ENCODE measurements at places on chromosomes 5 and 9. TPM values are rescaled to one million over a fixed set of nuclear protein-coding genes. Genes with fewer than 3 reads are reported as not detected.

The LAMC3 gene
- total RNA-seq = 3.9 TPM

- no peaks in the 10 kb centered on the region for H3K36me3 ChIP-seq
- H3K27me3 ChIP-seq = no peaks in the 10 kb centered on the region
- DNase-seq = no peak
- no peak overlapping the region for H3K27ac ChIP-seq
Observed at GRCh38 chr9:75612754-75613153, 277.7 kb upstream of the PCSK5 start.

- peaks cover 13% of the 10 kb centered on the region for H3K4me1 ChIP-seq
- no peaks in the 10 kb centered on the region for H3K36me3 ChIP-seq
- no peak overlapping the region for H3K27ac ChIP-seq
Observed at GRCh38 chr9:21813575-21814473, 11.4 kb downstream of the MTAP start.

- no peaks in the 10 kb centered on the region for H3K27me3 ChIP-seq
- no peak overlapping the region for H3K27ac ChIP-seq
- no peak for DNase-seq
- H3K4me1 ChIP-seq = peaks cover 29% of the 10 kb centered on the region
Observed at GRCh38 chr5:40988746-40989510, 79.6 kb downstream of the C7 start.

- H3K27me3 ChIP-seq = peaks cover 13% of the 10 kb centered on the region
- no peak overlapping the region for H3K27ac ChIP-seq
- H3K36me3 ChIP-seq = no peaks in the 10 kb centered on the region
- DNase-seq = no peak
- H3K4me3 ChIP-seq = no peak overlapping the region
Observed at GRCh38 chr9:36772449-36773403, 200.0 kb downstream of the MELK start.
